ENCODE measurements at places on chromosomes 4 and X.

GRCh38 chrX:107574711-107575110, 53.6 kb upstream of the PRPS1 start:
- no peak for DNase-seq
- no peaks in the 10 kb centered on the region for H3K27me3 ChIP-seq
- H3K4me1 ChIP-seq, result peaks cover 7% of the 10 kb centered on the region
- no peaks in the 10 kb centered on the region for H3K36me3 ChIP-seq

DNA sequence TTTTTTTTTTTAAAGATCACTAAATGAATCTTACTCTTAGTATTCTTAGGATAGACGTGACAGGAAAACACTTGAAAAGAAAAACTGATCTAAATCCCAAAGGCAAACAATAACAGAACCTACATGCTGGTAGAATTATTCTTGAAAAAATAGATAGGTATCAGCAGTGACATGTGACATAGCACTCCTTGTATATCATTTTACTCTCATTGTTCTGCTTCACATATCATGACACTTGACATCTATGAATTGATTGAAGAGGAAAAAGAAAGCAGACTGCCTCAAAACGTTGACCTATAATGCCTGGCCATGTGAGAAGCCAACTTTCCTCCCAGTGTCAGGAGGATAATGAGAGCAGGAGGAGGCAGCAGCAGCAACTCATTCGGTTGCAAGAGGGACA, 555.2 kb downstream of the GABRG1 start:
- no peak for DNase-seq
- H3K27me3 ChIP-seq, result no peaks in the 10 kb centered on the region
- no peaks in the 10 kb centered on the region for H3K4me1 ChIP-seq
- H3K36me3 ChIP-seq, result no peaks in the 10 kb centered on the region

- no peak overlapping the region for H3K27ac ChIP-seq
- no peak overlapping the region for H3K4me3 ChIP-seq
- DNase-seq, result no peak
These were observed 60.2 kb upstream of the PNPLA4 start for GRCh38 chrX:7987160-7988012.

DNA sequence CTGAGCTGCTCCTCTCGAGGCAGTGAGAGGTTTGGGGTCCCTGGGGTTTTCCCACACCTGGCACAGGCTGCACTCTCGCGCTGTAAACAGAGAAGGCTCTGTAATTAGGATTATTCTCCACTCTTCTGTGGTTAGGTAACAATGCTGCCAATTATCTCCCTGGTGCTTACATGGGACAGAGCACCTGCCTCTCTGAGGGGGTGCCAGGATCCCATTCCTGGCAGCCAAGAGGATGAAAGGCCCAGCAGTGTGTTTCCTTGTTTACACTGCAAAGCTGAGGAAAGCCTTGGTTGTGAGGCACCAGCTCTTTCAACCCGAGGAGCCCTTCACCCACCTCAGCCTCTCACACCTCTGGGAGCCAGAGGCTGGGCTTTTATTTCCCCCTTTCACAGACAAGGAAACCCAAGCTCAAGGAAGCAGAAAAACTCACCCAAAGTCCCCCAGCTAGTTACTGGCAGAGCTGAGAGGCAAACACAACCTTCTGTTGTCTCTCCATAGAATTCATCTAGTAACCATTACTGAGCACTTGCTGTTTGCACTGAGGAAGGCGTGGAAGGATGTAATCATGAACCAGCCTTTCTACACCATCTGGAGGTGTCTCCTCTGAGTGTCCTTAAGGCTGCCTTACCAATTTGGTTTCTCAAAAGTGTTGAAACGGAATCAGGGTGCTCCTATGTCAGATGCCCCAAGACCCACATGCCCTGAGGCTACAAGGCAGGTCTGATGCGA, 39.7 kb upstream of the PROM1 start:
- peak; percentile 21 for DNase-seq
- H3K27ac ChIP-seq, result no peak overlapping the region
- H3K4me1 ChIP-seq, result peaks cover 7% of the 10 kb centered on the region

DNA sequence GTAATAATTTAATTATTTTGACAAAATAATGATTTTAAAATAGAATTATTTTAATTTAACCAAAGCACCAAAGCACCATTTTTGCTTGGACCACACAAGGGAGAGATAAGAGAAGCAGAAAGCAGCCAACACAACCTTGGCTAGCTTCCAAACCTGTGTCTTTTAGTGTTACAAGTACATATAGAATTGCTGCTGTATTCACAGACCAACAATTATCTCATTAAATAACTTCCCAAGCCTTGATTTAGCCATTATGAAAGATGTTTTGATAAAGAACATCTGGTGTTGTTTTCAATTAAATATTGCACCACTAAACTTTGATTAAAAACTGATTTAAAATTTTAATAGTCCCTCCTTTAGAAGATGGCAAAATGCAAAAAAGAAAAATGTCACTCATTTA, 14.0 kb upstream of the IGFBP7 start:
- no peak overlapping the region for H3K27ac ChIP-seq
- no peak for DNase-seq
- no peak overlapping the region for H3K4me3 ChIP-seq
- H3K27me3 ChIP-seq, result no peaks in the 10 kb centered on the region
- no peaks in the 10 kb centered on the region for H3K4me1 ChIP-seq
- no peaks in the 10 kb centered on the region for H3K36me3 ChIP-seq

DNA sequence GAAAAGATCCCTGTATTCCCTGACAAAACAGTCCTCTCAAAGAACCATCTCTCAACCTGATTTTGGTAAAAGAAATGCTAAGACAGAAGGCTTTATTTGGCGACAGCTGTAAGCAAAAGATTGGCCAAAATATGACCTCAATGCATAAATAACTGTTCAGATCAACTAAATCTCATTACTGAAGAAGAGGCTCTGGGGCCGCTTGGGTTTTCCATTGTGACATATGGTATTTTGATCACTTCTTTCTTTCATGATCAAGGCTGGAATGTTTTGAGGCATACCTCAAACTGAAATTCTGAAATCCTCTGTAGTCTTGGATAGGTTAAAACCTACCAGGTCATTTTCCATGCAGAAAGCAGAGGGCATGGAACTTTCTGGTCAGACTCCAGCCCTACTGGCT, 106.3 kb downstream of the C4orf51 start:
- no peaks in the 10 kb centered on the region for H3K36me3 ChIP-seq
- DNase-seq, result no peak
- H3K27ac ChIP-seq, result no peak overlapping the region
- no peaks in the 10 kb centered on the region for H3K27me3 ChIP-seq
- H3K4me1 ChIP-seq, result peaks cover 3% of the 10 kb centered on the region
- H3K4me3 ChIP-seq, result no peak overlapping the region

All from body of pancreas (tissue), 4 donors.